CD4-positive, alpha-beta T cell (primary cell): ENCODE measurements at places on chromosomes 12 and 14. TPM values are rescaled to one million over a fixed set of nuclear protein-coding genes. Genes with fewer than 3 reads are reported as not detected.

- no peak overlapping the region for H3K27ac ChIP-seq
- H3K36me3 ChIP-seq: no peaks in the 10 kb centered on the region
- no peaks in the 10 kb centered on the region for H3K4me1 ChIP-seq
- H3K4me3 ChIP-seq: no peak overlapping the region
- DNase-seq: no peak
Measured at GRCh38 chr12:75890141-75890540, 141.4 kb downstream of the PHLDA1 start.

- no peaks in the 10 kb centered on the region for H3K4me1 ChIP-seq
- no peak for DNase-seq
- no peak overlapping the region for H3K4me3 ChIP-seq
- H3K36me3 ChIP-seq: no peaks in the 10 kb centered on the region
Measured at GRCh38 chr14:100710826-100711462, 15.7 kb upstream of the DLK1 start.

GRCh38 chr12:32265456-32265855 is 133.9 kb upstream of the FGD4 start:
- no peak overlapping the region for H3K27ac ChIP-seq
- H3K4me1 ChIP-seq: no peaks in the 10 kb centered on the region
- no peaks in the 10 kb centered on the region for H3K36me3 ChIP-seq
- no peak overlapping the region for H3K4me3 ChIP-seq
- H3K27me3 ChIP-seq: no peaks in the 10 kb centered on the region
- no peak for DNase-seq

DNA sequence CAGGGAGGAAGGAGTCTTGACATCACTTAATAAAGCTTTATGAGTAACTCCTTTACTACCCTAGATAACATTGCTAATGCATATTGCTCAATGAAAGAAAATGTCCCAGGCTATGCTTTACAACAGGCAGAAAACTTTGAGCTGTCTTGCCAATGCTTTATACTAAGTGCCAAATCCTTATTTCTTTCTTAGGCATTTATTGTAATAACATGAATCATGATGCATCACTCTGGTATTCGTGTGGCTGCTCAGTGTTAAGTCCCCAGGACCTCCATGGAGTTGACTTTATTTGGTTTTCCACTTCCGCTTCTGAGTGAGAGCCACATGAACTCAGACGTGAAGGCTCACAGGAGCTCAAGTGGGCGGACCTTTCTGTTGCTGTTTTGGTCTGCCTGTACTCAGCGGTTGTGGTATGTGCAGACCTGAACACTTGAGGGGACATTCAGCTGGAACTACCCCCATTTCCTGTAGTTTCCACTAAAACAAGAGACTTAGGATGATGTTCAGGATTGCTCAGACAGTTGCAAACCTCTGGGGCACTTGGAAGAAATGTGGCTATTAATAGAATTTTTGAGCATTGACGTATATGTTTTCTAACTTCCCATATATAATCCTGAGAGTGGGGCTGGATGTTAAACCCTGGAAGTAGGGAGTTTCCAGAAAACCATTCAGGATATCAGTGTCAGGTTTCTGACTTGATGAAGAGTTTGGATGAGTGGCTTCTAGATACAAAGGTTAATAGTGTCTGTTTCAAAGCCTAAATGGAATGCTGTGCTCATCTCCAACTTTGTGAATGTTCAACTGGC is 258.6 kb downstream of the MSRB3 start:
- H3K27me3 ChIP-seq: no peaks in the 10 kb centered on the region
- no peak for DNase-seq
- H3K36me3 ChIP-seq: no peaks in the 10 kb centered on the region
- no peaks in the 10 kb centered on the region for H3K4me1 ChIP-seq

GRCh38 chr12:55683676-55684075 is 24.0 kb downstream of the ITGA7 start:
- H3K36me3 ChIP-seq: no peaks in the 10 kb centered on the region
- H3K27ac ChIP-seq: no peak overlapping the region
- H3K4me1 ChIP-seq: peaks cover 15% of the 10 kb centered on the region

DNA sequence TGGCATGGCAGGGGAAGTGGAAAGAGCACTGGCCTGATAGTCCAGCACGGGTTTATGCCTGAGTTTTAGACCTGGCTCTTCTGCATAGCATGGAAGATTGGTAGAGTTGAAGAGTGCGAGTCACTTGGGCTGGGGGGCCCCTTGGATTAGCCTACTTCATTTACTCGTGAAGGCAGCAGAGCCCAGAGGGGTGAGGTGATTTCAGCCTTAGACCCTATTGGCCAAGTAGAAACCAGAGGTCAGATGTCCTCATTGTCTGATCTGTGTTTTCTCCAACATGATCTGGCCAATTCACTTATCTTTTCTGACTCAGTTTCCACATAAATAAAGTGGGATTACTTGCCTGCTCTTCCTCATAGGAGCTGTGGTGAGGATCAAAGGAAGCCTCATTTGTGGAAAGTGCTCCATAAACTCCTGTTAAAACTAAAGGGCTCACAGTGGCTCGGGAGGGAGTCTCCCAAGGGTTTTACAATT is 1.9 kb downstream of the PLEKHG3 start:
- no peaks in the 10 kb centered on the region for H3K36me3 ChIP-seq
- H3K27ac ChIP-seq: peak overlapping the region; percentile 48
- no peak for DNase-seq
- H3K4me3 ChIP-seq: peak overlapping the region; percentile 66

- DNase-seq: no peak
- no peak overlapping the region for H3K27ac ChIP-seq
- no peaks in the 10 kb centered on the region for H3K4me1 ChIP-seq
- peaks cover 6% of the 10 kb centered on the region for H3K27me3 ChIP-seq
- no peaks in the 10 kb centered on the region for H3K36me3 ChIP-seq
Measured at GRCh38 chr14:56549721-56550120, 29.9 kb upstream of the TMEM260 start.

DNA sequence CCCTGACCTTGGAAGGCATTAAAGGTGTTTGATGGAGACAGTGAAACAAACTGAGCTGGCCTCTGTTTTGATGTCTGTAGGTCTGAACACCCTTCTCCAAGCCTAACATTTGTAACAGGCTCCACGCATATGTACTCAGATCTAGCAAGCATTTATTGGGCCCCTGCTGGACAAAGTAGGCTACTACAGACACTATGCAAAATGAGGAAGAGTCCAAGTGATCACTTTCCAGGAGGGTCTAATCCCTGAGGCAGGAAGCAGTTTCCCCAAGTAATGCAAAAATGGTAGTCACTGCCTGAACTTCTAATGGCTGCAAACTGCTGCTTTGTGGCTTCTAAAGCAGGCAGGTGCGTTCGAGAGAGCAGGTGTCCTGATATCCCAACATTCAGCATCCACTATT is 405.8 kb downstream of the MED13L start:
- H3K27ac ChIP-seq: no peak overlapping the region
- H3K36me3 ChIP-seq: no peaks in the 10 kb centered on the region
- no peaks in the 10 kb centered on the region for H3K4me1 ChIP-seq
- DNase-seq: no peak
- no peak overlapping the region for H3K4me3 ChIP-seq
- peaks cover 7% of the 10 kb centered on the region for H3K27me3 ChIP-seq

DNA sequence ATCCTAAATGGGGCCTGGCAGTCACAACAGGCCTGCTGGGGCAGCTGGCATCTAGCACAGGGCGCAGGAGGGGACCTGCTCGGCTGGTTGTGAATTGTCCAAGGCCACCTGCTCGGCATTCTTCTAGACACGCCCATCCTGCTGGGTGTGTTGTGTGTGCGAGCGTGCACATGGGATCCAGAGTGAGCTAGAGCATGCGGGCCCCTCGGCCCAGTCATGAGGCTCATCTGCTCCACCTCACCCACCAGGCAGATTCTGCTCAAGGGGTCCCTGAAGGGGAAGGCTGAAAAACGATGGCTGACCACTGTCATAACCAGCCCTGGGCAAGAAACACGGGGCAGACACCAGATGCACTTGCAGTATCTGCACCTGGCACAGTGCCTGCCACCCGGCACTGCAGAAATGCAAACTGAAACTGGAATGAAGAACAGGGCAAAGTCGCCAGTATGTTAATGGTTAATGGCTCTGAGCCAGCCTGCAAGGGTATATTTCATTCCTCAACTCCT is 31.8 kb downstream of the MAX start:
- H3K27me3 ChIP-seq: no peaks in the 10 kb centered on the region
- no peak overlapping the region for H3K4me3 ChIP-seq
- no peak for DNase-seq
- H3K4me1 ChIP-seq: peaks cover 16% of the 10 kb centered on the region
- peaks cover 67% of the 10 kb centered on the region for H3K36me3 ChIP-seq

The ALG10 gene
- 9.0 TPM for total RNA-seq

The TEX22 gene
- 2.8 TPM for total RNA-seq
